ENCODE measurements at places on chromosomes 3 and 15.

DNA sequence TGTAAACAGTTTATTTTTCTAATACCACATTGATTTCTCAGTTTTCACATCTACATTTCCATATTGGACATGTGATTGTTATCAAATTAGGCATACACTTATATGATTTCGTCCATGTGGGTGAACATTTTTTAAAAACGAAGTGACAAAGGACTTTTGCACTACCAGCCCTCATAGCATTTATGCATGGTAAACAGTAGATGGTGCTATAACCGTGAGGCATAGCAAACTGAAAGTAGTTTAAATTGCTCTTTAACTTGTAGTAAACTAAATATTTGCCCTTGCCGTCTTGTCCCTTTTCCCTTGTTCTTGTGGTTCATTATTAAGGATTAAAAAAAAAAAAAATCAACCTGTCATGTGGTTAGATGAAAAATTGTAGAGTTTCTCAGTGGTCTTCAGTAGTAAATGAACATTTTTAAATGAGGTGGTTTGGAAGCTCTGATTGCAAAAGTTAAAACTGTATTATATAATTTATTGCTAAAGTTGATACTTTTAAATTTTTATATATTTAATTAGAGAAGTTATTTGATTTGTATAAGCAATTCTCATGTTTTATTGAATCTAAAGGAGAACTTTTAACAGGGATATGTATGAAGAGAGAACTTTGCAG lies 24.0 kb downstream of the STX19 start:
- DNase-seq = no peak

DNA sequence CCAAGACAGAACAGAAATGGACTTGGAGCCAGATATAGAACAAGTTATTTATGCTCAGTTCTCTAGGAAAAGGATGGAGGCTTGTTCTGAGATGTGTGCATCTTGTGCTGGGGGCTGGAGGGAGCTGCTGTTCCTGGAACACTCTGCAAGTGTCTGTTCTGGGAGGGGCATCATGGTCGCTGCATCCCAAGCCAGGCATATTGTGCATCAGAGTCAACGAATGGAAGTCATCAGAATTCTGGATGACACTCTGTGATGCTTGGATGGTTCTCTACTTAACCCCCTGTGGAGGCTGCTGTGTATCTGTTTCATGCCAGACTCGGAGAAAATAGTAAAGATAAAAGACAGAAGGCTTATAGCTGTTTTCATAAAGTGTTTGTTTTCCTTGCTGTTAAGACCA lies 34.7 kb downstream of the RPL22L1 start:
- DNase-seq = no peak

- DNase-seq = no peak
Measured at GRCh38 chr3:123379041-123379830, 69.7 kb downstream of the ADCY5 start.

DNA sequence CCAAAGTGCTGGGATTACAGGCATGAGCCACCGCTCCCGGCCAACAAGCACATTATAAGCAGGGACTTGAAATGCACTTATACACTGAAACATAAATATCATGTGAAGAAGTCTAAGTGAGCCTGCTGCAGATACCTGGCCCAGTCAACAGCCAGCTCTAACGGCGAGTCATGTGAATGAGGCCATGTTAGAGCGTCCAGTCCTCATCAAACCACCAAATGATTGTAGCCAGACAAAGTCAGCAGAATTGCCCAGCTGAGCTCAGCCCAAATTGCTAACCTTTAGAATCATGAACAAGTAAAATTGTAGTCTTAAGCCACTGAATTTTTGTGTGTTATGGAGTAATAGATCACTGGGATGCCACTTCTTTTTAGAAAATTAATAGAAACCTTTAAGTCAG lies 37.8 kb upstream of the UACA start:
- no peak for DNase-seq

DNA sequence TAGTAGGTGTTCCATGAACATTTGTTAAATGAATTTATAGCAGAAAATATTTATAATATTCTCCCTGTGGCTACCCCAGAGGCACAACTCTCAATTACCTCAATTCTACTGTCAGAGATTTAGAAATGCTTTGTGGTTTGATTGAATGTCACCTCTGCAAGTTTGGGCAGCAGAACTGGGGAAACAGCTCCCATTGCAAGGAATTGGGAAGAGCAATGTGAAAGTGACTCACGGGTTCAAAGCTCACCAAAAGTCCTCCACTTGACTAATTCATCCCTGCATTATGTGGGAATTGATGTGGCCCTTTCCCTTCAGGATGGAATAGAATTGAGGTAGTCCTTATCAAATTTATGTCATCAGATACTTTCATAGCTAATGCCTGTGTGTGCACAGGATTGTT lies 562.7 kb downstream of the MFSD1 start:
- DNase-seq = no peak

GRCh38 chr3:52568069-52568468 lies 31.7 kb downstream of the UQCC5 start:
- DNase-seq = no peak

GRCh38 chr15:33912326-33912725 lies 56.0 kb upstream of the CHRM5 start:
- no peak for DNase-seq

DNA sequence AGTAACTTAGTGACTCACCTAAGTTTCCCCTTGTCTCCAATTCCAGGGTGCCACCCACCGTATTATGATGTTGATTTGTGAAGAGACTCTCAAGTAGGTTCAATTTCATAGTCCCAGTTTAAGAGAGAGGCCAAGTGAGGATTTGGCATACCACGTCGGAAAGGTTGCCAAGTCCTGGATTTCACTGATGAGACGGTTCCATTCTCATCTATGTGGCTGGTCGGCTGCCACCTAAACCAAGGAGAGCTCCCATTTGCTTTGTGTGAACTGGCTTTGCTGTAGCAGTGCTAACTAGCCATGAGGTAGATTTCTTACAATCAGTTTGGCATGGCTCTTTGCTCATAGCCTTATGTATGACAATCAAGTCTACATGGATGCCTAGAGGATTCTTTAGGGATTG lies 653.6 kb downstream of the NLGN1 start:
- DNase-seq = no peak

- DNase-seq = no peak
Measured at GRCh38 chr3:54845551-54845950, 82.3 kb downstream of the LRTM1 start.

GRCh38 chr3:128149650-128150049 lies 3.6 kb upstream of the EEFSEC start:
- no peak for DNase-seq

- DNase-seq = no peak
Measured at GRCh38 chr15:44536302-44536961, 515 bp upstream of the EIF3J start.

GRCh38 chr15:98720031-98720430 lies 71.7 kb downstream of the IGF1R start:
- DNase-seq = no peak

DNA sequence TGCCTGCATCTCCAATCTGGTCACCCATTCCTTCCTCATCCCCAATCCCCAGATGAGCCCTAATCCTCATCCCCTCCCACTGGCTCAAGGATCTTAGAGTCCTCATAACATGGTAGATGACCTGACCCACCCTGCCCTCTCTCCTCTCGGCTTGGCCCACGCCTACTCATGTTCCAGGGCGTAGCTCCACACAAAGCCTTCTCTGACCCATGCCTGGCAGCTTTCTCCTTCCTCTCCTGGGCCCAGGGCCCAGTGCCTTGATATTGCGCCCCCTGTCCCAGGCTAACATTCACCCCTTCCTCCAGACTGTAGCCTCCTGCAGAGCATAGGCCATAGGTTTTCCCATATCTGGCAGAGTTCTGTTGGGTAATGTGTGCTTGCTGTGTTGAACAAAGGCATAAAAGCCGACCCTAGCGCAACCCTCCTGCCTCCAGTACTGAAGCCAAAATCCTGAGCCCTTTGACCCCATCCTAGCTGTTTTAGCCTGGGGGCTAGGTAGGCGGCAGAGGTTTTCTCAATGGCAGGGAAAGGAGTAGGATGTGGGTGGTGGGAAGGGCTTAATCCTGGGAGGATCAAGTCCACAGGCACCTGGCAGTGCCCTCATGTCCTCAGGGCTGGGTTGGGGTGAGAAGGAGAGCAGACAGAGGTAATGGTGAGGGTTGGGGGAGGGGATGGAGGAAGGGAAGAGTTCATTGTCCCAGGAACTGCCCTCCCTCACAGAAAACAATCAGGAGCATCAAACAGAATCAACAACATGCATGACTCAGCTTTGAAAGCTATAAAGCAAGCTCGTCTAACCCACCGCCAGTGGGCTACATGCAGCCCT lies 35.5 kb downstream of the MESD start:
- DNase-seq = no peak

DNA sequence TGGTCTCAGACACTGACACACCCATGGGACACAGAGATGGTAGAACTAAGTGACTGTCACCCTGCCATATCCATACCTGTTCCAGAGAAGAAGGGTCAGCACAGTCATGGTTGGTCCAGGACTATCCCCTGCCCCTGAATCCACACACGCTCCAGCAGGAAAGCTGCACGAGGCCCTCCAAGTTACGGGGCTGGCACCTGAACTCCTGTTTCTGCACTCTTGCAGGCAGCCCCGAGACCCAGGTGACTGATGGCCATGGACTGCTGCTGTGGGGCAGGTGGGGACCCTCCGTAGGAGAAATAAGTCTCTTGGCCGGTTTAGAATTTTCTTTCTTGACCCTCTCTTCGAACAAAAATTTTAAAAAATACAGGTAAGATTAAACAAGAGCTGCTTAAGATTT lies 30.6 kb downstream of the CHDH start:
- DNase-seq = no peak

DNA sequence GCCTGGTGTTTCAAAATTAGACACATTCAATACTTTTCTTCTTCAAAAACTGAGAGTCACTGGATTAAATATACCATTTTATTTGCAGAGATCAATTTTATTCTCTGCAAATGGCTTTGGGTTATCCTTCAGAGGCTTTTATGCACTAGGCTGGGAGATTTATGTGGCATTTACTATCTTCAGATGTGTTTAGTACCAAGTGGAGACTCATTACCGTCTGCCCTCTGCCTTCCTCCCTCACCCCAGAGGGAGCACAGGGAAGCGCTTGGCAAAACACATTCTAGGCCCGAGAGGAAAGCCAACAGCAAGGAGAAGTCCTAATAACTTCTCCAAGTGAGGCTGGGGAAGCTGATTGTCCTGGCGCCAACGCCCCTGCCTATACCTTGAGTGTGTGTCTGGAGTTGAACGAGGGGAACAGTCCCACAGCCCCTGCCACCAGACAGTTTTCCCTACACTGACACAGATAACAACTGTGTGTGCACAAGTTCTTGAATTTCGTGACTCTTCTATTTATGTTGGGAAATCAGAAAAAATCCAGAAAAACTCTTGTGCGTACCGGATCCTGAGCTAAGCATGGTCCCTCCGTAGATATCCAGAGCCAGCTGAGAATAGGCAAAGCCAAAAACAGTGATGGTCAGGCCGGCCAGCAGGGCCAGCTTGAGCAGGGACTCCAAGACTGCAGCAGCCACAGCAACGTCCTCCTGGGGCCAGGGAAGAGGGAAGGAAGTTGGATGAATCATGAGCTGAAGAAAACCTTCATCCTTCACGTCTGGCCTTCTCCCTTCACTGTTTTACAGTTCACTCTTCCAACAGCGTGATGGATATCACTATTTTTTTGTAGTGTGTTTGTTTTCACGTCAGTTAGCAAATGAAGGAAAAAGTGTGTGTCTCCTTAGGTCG lies 26.6 kb downstream of the RFT1 start:
- DNase-seq = no peak

DNA sequence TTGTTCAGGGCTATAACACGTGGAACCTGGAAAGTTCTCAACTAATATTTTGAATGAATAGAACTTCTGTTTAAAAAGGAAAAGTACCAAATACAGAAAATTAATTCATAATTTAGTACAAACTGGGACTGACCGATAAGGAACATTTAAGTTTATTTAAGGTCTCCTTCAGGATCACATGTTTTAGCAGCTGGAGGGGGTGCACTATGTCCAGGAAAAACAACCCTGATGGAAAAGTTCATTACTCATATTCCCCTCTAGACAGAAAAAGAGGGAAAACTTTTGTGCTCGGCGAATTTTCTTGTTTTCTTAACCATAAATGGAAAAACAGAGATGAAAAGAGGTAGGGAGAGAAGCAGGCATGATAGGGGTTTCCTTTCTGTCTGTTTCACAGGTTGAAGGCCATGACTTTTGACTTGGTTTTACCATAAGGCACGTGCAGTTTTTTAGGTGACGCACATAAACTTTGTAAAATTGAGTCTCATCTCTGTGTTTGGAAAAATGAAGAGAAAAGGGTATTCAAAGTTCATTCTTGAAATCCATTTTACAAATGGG lies 26.5 kb downstream of the FRMD4B start:
- DNase-seq = no peak

DNA sequence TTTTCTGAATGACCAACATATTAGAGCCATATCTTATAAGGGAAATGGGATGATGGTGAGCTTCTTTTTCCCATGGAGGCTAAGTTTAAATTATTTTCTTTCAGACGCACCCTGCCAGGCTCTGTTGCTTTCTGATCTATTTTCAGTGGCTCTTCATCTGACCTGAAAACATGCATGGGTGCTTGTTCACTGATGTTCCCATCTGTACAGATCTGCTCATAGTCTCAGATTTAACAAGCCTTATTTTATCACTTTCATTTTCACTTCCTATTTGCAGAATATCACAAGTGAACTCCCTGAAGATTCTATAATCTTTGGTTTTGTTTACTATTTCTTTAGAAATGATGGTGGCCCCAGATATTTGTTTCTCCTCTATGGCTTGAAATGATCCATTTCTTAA lies 31.1 kb upstream of the SUCLG2 start:
- DNase-seq = no peak

Measured in stimulated activated CD4-positive, alpha-beta T cell treated with anti-CD3 and anti-CD28 coated beads, TNF-alpha, amount 100 ng/mL, for 24 hours (primary cell).